ENCODE measurements at places on chromosomes 4 and X. TPM values are rescaled to one million over a fixed set of nuclear protein-coding genes. Genes with fewer than 3 reads are reported as not detected.

DNA sequence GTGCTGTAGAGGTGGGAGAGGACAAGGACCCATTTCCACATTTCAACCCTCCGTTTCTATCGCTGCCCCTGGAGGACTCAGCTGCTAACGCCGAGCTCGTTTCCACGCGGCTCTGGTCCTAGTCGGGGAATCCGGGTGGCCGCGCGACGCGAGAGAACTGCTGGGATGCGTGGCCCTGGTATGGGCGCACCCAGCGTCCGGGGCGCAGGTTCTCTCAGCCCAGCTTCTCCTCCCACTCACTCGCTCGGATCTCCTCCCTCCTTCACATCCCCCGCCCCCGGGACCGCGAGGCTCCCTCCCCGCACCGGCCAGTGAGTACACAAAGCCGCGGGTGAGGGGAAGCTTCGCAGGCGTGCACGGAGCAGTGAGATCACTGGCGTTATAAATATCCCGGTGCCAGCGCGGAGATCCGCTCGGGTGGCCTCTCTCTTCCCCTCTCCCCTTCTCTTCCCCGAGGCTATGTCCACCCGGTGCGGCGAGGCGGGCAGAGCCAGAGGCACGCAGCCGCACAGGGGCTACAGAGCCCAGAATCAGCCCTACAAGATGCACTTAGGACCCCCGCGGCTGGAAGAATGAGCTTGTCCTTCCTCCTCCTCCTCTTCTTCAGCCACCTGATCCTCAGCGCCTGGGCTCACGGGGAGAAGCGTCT lies at the start of gene FGF5:
FGF5 (plus strand) TSS at position 412 of the 649 bp plus-strand sequence; CDS start at position 573, 161 bp downstream.
- DNase-seq, result peak; percentile 89

DNA sequence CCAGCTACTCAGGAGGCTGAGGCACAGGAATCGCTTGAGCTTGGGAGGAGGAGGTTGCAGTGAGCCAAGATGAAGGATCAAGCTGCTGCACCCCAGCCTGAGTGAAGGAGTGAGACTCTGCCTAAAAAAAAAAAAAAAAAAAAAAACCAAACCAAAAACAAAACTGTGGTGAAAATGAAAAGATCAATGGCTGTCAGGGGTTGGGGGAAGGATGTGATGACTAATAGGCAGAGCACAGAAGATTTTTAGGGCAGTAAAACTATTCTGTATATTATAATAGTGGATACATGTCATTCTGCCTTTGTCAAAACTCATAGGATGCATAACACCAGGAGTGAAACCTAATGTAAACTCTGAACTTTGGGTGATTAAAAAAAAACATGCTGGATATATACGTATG lies 69.9 kb upstream of the ELOVL6 start:
- no peak for DNase-seq

GRCh38 chrX:63275127-63275526 lies 76.0 kb downstream of the SPIN4 start:
- DNase-seq, result peak; percentile 16

The ZNF518B gene
- total RNA-seq, result 15.0 TPM

The NXT2 gene
- 24.3 TPM for total RNA-seq

DNA sequence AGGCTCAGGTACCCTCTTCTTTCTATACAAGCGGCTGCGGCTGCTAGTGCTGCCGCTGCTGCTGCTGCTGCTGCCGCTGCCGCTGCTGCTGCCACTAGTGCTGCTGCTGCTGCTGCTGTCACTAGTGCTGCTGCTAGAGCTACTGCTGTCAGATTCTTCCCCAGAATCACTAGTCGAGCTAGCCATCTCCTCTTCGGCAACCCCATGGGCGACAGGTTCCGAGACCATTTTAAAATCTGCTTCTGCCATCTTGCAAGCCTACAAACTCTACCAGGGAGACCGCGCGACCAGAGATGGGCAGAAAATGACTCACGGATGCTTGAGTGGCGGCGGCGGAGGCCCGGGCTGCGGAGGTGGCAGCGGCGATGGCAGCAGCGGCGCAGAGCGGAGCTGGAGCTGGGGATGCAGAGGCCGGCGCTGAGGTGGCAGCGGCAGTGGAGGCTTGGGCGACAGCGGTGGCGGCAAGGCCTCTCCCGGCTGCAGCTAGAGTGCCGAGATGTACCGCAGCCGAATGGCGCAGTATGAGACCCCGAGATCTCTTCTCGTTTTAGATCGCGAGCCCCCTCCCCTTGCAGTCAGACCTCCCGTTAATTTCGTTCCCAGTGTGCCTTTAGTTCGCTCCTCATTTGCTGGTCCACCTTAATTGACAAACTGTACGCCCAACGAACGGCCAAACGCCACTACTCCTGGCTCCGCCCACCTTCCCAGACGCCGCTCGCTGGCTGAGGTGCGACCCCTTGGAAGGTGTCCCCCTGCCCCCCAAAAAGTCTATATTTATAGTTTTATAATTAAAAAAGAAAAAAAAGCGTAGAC lies at the start of gene NAP1L3:
NAP1L3 (minus strand) TSS at position 523 of the 813 bp plus-strand sequence; CDS start at position 249, 274 bp downstream.
- DNase-seq, result peak; percentile 58

All from fibroblast of the aortic adventitia (primary cell).